ENCODE measurements at places on chromosomes 7 and 10. TPM values are rescaled to one million over a fixed set of nuclear protein-coding genes. Genes with fewer than 3 reads are reported as not detected.

DNA sequence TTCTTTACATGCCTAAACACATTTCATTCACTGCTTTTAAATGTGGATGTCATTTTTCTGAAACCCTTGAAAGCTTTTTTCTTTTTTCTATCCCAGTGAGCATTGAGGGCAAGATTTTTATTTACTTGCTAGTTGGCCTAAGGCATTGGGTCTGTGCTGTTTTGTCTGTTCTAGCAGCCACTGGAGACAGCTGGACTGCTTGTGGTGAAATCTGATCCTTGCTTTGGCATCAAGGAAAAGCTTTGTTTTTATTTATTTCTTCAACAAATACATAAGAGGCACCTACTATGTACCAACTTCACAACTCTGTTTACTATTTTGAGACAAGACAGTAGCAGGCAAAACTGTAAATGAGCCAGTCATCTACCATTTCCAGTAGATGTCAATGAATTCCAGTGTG, 28.4 kb upstream of the PDLIM1 start:
- DNase-seq, result no peak

Gene C1GALT1
- total RNA-seq, result 29.7 TPM

Gene SPDYE9
- not detected for total RNA-seq

- DNase-seq, result no peak
These were observed 30.3 kb upstream of the TCF7L2 start for GRCh38 chr10:112919721-112920120.

GRCh38 chr7:94270772-94271171, 123.9 kb upstream of the COL1A2 start:
- no peak for DNase-seq

DNA sequence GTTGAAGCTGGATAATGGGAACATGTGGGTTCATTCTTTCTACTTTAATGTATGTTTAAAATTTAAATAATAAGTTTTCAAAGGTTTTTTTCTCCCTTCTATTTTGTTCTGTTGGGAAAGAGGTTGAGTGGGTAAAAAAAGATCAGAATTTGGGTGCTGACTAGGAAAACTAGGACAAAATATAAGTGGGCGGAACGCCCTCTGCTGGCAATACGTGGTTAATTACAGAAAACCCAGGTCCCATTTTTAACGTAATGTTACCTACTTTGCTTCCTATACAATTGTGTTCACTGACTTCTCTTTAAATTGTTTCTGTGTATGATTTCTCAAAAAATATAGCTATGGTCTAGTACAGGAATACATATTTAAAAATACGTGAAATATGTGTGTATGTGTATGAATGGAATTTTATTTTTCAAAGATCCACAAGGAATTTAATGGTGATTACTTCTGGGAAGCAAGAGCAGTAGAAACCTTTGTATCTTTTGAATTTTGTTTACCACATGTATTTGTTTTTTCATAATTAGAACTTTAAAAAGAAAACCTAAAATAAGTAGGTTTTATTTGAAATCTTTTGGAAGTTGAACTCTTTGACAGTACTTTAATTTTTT, 8.7 kb downstream of the ECD start:
- peak; percentile 52 for DNase-seq

DNA sequence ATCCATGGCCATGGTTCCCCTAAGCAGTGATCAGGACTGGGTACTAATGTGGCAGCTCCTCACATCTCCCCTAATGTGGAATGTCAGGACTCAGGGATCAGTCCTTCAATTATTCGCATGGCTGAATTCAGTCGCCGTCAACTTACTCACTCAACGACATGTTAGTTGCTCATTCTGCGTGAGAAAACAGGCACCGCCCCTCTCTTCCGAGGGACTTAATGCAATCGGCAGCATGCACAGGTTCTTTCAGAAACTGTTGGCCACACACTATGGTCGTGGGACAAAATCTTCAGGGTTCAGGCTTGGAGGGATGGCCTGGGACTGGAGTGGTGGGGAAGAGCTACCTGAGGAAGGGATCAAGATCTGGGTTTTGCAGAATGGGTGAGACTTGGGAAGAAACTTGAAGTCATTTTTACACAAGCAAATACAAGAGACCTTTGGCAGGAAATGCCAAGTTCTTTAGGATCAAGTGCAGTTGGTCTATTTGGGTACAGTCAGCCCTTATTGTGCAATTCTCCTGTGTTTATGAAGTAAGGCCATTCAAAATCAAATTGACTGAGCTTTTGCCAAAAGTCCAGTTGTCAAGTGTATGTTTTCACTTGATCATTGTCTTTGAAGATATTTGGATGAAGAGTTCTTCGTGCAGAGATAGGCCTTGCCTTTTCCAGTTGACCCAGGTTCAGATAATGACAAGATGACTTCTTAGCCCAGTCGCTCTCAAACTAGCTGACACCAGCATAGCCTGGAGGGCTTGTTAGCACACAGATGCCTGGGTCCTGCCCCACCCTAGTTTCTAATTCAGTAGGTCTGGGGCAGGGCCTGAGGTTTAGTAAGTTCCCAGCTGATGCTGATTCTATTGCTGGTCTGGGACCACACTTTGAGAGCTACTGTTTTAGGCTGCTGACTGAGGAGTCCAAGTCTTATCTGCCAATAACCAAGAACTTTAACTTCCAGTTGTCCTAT, 48.5 kb downstream of the LRRC18 start:
- no peak for DNase-seq

DNA sequence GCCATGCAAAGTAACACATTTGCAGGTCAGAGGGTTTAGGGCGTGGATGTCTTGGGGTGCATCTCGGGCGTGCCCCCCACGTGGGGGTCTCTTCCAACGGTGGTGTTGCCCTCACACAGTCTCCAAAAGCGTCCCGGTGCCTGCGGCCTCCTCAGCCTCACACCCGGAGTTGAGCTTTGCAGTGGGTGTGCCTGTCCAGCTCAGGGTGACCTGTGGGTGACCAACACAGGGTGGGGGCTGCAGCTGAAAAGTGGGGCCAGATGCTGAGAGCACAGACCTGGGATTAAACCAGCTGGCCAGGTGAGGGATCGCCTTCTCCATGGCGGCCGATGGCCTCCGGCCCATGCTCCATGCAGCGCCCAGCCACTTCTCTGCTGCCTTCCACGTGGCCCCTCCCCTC, 63.1 kb downstream of the PWWP2B start:
- no peak for DNase-seq

GRCh38 chr7:80467069-80467468, 44.8 kb downstream of the GNAT3 start:
- DNase-seq, result no peak

Gene MRC1
- 13.1 TPM for total RNA-seq

DNA sequence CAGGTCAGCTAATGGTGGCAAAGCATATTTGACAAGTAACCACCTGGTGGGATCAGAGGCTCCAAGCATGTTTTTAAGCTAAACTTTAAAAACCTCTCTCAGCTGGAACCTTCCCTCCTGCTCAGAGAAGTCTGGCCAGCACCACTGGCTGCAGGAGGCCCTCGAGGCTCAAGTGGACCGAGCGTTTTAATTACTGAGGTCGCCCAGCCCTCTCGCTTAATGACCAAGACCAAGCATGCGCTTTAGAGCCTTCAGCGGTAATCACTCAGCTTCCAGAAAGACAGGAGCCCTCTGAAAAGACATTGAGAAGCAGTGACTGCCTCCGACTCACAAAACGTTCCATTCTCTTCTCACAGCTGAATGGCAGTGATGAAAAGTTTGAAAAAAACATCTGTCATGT, 383.4 kb upstream of the ADARB2 start:
- DNase-seq, result no peak

DNA sequence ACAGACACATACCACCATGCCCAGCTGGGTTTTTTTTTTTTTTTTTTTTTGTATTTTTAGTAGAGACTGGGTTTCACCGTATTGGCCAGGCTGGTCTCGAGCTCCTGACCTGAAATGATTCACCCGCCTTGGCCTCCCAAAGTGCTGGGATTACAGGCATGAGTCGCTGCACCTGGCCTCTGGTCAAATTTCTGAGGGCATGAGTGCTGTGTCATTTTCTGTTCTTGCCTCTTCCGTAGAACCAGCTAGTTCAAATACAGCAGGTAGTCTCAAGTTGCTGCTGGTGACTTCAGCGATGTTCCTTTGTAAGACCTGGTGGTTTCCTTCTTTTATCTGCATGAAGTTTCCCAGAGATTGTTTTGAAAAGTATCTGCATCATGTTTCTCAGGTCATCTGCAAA, 134.8 kb upstream of the SHH start:
- peak; percentile 29 for DNase-seq

- DNase-seq, result no peak
These were observed 171.8 kb downstream of the NXPH1 start for GRCh38 chr7:8605221-8605620.

All from ureter (tissue), 1 donor.